ENCODE measurements at places on chromosomes 16 and 17.

GRCh38 chr17:7204828-7205461, 14.7 kb downstream of the DLG4 start:
- DNase-seq, result peak; percentile 95

- no peak for DNase-seq
Measured at GRCh38 chr17:82972836-82973372, 106.5 kb upstream of the METRNL start.

DNA sequence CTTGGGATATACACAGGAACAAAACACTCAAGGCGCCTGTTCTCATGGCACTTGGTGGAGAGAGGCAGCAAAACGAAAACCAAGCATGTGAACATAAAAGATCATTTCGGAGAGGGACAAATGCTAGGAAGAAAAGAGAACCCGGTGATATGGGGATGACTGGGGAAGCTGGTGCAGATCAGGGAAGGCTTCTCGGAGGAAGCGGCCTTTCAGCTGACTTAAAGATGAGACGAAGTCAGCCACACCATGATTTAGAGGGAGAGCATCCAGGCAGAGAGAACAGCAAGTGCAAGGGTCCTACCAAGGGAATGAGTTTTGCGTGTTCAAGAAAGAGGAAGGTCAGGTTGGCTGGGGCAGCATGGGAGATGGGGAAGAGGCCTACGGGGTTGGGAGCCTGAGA, 250.9 kb downstream of the KATNIP start:
- no peak for DNase-seq

- no peak for DNase-seq
Measured at GRCh38 chr16:77062878-77063675, 127.9 kb upstream of the MON1B start.

GRCh38 chr17:48241770-48242497, 134.4 kb downstream of the SNX11 start:
- no peak for DNase-seq

DNA sequence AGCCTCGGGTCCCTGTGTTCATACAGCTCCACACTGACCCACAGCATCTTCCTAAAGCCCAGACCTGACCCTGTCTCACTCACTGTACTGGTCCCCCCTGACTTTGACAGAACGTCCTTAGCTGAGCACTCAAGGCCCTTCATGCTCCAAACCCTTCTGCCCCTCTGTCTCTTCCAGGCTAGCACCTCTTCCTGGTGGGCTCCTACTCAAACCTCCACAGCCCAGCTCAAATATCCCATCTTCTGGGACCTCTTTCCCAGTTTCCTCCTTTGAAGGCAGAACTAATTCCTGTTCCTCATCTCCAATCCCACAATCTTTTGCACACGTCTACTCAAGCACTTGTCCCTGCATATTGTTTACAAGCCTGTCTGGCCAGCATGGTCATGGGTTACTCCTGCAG, 8.8 kb downstream of the GRIN2C start:
- no peak for DNase-seq

DNA sequence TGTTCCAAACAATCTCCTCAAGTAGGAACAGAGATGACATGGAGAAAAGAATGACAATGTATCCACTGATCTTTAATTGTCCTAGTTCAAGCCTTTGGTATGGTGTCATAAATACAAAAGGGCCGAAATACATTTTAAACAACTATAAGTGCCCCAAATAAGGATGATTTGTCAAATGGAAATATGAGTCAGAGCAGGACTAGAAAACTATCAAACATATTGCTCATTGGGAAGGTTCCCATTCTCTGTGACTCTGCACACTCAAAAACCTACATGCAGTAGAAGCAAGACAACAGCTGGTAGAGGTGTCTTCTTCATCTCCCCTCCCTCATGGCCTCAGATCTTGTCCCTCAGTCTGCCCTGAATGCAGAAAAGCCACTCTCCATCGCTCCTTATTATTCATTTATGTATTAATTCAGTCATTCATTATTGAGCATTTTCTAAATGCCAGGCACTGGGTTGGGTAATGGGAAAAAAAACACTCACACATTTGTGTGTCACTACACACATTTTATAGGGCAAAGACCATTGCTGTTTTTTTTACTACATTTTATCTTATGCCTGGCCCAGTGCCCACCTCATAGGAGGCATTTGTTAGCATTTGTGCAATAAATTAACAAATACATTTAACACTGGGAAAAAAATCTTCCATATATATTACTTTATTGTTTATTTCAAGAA, 10.1 kb downstream of the CA10 start:
- DNase-seq, result no peak

GRCh38 chr17:4625181-4625617, 16.3 kb downstream of the ALOX15 start:
- no peak for DNase-seq

DNA sequence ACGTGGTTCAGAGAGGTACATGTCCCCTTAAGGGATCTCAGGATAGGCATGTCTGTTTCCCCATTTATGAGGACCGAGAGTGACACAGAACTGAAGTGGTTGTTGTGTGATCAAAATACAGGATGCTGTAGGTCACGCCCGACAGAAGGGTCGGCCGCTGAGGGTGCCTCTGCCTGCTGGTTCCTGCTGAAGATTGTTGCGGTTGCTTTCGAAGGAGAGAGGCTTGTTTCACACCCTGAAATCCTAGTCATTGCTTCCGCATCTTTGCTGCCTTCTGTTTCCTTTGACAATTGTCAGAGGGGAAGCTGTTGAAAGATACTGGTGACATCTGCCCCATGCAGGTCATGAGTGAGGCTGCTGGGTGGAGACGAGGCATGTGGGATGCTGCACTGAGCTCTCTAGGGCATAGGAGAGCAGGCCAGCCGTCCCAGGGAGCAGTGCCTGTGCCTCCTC, 3.8 kb upstream of the NAT9 start:
- DNase-seq, result no peak
